ENCODE measurements at places on chromosomes 6 and 20. TPM values are rescaled to one million over a fixed set of nuclear protein-coding genes. Genes with fewer than 3 reads are reported as not detected.
A peak's percentile ranks its signal among the peaks of the same experiment; 100 is the strongest.

The SMLR1 gene
- not detected for total RNA-seq

The ANGPT4 gene
- not detected for total RNA-seq

The PCED1A gene
- total RNA-seq, result 17.9 TPM

The BPIFB4 gene
- total RNA-seq, result not detected

The DSE gene
- 100 TPM for total RNA-seq

The MAVS gene
- 9.7 TPM for total RNA-seq

The HLA-DRA gene
- total RNA-seq, result not detected

The SLC32A1 gene
- not detected for total RNA-seq

The MEI4 gene
- not detected for total RNA-seq

The TGM3 gene
- total RNA-seq, result 11.8 TPM

The SLPI gene
- 854 TPM for total RNA-seq

GRCh38 chr20:20214757-20215275, 153.1 kb upstream of the INSM1 start:
- DNase-seq, result no peak

- no peak for DNase-seq
Observed at GRCh38 chr20:52465991-52466390, 274.4 kb upstream of the ZFP64 start.

GRCh38 chr6:112833581-112834131, 486.5 kb downstream of the RFPL4B start:
- DNase-seq, result peak; percentile 5

DNA sequence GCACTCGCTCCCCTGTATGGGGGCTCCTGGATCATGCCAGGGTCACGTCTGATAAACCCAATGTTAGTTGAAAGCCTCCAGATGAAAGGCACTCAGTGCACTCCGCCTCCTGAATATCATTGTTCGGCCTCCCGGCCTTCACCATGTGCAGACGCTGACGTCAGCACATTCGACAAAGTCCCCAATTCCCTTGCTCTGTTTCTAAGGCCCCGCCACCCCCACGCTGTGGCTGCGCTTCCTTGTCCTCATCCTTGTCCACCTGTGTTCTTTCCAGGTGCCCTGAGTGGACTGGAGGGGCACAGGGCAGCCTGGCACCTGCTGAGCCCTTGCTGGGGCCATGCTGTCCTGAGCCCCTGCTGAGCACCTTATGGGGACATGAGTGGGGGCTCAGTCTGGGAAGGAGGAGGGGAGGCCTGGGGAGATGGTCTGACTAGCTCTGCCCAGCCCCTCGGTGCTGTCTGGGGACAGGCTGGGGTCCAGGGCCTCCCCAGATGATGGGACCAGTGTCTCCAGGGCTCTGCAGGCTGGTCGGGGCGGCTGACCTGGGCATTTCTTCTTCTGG, 9.8 kb upstream of the BHLHE23 start:
- DNase-seq, result no peak

GRCh38 chr20:57390604-57391438, at the start of gene RBM38:
Gene RBM38, plus strand, starts transcription at chr20:57391396. Its CDS starts 186 bp downstream, at chr20:57391582.
- no peak for DNase-seq

DNA sequence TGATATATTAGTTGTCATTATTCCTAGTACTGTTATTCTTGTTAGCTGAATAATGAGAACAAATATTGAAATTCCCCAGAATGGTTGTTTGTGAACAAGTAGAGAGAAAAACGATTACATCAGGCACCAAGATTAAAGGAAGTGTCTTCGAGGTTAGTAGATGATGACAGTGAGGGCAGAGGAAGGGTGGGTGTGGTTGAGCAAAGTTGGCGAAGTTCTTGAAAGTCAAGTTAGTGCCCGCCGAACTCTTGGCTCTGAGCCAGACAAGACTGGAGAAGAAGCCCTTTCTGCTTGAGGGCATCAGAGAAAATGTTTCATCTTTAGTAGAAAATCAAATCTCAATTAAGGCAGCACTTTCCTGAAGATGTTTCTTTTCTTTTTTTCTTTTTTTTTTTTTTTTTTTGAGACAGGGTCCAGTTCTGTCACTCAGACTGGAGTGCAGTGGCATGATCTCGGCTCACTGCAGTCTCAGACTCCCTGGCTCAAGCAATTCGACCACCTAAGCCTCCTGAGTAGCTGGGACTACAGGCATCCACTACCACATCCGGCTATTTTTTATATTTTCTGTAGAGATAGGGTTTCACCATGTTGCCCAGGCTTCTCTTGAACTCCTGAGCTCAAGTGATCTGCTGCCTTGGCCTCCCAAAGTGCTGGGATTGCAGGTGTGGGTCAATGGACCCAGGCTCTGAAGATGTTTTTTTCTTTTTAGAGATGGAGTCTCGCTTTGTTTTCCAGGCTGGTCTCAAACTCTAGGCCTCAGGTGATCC, 77.1 kb downstream of the SGK1 start:
- DNase-seq, result peak; percentile 85

DNA sequence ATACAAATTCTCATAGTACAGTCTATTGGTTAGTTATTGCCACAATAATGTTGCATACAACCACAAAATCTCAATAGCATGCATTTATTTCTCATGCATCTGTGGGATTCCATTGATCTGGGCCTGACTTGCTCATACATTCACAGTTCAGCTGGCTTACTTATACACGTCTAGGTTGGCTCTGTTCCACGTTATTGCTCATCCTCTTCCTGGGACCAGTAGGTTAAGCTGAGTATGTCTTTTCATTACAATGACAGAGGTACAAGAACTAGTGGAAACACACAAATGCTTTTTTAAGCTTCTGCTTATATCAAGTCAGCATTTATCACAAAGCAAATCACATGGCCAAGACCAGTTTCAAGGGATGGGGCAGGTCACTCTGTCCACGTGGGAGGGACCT, 485.3 kb upstream of the BTBD3 start:
- DNase-seq, result peak; percentile 95

DNA sequence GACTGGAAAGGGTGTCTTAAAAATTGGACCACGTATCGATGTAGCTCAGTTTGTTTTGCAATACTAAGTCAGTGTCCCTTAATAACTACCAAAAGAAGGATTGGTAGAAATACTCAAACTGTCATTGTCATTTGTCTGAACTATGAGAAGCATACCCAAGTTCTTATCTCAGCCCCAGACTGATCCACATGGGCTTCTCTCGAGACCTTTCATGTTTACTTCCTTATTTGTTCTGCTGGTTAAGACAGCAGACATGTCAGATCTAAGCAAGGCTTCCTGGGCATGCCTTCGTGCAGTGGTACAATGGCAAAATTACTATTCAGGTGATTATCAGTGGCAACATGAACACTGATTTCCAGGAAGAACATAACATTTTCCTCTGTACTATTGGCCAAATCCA, 211.1 kb upstream of the PHACTR1 start:
- DNase-seq, result no peak

DNA sequence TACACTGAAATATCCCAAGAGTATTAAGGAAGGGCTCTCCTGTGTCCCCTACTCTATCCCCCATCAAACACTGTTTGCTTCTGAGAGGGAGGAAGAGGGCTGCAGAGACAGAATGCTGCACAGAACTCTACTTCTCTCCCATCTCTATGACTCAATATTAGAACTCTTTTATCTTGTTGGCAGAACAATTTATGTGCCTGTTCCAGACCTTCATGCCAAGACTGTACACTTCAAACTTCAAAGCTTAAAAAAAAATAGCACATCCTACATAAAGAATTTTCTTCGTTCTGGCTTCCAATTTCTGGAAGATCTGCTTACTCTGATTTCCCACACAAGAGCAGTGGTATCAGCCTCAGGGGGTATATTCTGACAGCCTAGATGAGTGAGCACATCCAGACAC, 19.6 kb upstream of the GPR63 start:
- no peak for DNase-seq

DNA sequence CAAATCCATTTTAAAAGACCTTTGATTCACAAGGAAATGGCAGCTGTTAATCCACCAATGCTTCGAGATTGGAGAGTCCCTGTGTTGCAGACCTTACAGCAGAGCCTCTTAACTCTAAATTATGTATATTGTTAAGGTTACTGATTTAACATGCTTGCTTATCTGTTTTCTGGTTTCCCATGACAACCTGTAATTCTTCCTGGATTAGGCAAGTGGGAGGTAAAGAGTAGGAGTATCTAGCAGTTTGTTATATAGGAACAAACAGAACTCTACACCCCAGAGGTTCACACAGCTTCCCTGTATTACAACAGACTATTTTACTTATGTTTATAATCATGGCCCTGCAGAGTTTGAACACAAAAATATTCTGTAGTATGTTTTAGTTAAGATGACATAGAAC, 39.5 kb downstream of the NKX2-4 start:
- no peak for DNase-seq

DNA sequence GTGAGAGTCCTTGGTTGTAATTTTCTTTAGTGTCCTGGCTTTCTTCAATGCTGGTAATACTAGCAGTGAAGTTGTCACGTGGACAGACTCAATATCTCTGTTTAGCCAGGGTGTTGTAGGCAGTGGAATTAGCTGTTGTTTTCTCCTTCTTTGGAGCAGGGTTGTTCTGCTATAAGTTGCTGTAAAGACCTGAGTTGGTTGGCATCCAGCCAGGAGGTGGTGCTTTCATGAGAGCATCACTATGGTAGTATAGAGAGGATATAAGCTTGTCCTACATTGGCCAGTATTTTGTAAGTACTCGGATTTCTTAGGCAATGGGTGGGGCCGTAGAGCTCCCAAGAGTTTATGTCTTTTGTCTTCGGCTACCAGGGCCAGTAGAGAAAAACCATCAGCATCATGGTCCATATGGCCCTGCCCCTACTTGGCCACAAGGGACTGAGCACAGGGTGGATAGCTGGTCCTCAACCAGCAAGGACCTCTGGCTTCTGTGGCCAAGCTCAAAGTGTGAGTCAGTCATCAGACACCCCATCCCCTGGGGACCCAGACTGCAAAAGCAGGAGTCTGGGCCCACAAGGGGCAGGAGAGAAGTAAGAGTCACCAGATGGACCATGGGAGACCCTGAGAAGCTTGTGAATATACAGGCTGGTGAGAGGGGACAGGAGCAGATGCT, 127.9 kb upstream of the NXT1 start:
- no peak for DNase-seq

GRCh38 chr6:155223646-155224451, 40.0 kb upstream of the CLDN20 start:
- DNase-seq, result peak; percentile 99

DNA sequence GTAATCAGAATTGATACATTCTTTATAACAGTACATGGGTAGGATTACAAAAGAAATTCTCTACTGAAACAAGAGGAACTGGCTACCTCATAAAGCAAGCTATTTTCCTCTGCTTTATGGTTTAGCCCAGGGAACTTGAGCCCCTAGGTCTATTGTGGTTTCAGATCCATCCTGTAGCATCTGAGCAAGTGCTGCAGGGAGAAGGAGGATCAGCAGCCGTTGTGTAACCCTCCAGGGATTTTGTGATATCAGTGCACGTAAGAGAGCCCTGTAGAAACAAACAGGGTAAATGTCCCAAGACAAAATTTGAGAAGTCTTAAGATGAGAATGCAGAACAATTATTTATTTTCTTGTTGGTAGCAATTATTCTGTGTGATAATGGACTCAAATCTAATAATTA, 165.2 kb upstream of the DEFB112 start:
- DNase-seq, result no peak

GRCh38 chr20:23079016-23079351, 7.1 kb downstream of the CD93 start:
- DNase-seq, result no peak

GRCh38 chr20:62212299-62212698, 7.8 kb downstream of the HRH3 start:
- DNase-seq, result no peak

- no peak for DNase-seq
Observed at GRCh38 chr6:118869894-118870589, 23.9 kb upstream of the ASF1A start.

DNA sequence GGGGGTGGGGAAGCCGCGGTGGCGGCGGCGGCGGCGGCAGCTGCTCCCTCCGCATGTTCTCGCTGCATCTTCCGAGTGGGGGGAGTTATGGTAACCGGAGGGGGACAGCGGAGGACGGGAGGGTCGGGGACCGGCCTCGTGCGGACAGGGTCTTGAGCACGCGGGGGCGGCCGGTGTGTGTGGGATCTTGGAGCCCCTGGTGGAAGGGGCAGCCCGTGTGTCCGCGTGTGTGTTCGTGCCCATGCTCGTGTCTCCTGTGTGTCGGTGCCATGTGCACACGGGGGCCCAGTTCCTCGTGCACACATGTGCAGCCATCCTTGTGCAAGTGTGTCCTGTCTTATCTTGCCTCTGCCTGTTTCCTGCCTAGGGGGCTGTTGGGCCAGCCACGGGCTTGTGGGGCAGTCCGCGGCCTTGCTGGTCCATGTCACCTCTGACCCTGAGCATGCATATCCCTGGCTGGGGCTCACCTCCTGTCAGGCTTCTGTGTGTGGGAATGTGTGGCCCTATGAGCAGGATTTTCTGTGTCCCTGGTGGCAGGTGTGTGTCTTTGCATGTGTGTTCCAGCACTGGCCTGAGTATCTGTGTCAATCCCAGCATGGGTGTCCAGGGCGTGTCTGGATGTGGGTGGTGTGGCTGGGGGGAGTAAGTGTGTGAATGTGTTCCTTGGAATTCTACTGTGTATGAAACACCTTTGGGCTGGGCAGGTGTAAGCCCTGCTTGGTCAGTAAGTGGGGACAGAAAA, 8.5 kb downstream of the SYNGAP1 start:
- peak; percentile 61 for DNase-seq

GRCh38 chr20:8656335-8656734, 412.6 kb upstream of the PLCB4 start:
- peak; percentile 5 for DNase-seq
